ENCODE measurements at places on chromosomes 5 and 9. TPM values are rescaled to one million over a fixed set of nuclear protein-coding genes. Genes with fewer than 3 reads are reported as not detected.

The PCDHGB7 gene
- polyA plus RNA-seq: 15.5 TPM

The BTNL8 gene
- polyA plus RNA-seq: 1.1 TPM

The RHOBTB3 gene
- polyA plus RNA-seq: 55.0 TPM

The TSSK1B gene
- polyA plus RNA-seq: not detected

The FSTL4 gene
- polyA plus RNA-seq: 0.21 TPM

The DNAH5 gene
- polyA plus RNA-seq: 1.1 TPM

The PCDHGA12 gene
- polyA plus RNA-seq: 2.6 TPM

The SLC45A2 gene
- polyA plus RNA-seq: 0.12 TPM

The CYSTM1 gene
- 30.9 TPM for polyA plus RNA-seq

The SHC3 gene
- polyA plus RNA-seq: 12.9 TPM

The ADAMTSL1 gene
- polyA plus RNA-seq: 28.1 TPM

The SLC12A2 gene
- 71.1 TPM for polyA plus RNA-seq

The CCNI2 gene
- polyA plus RNA-seq: 2.5 TPM

The FBLL1 gene
- 0.37 TPM for polyA plus RNA-seq
